NCI-H1092 (cell line): ENCODE measurements at places on chromosomes 7 and 10.

DNA sequence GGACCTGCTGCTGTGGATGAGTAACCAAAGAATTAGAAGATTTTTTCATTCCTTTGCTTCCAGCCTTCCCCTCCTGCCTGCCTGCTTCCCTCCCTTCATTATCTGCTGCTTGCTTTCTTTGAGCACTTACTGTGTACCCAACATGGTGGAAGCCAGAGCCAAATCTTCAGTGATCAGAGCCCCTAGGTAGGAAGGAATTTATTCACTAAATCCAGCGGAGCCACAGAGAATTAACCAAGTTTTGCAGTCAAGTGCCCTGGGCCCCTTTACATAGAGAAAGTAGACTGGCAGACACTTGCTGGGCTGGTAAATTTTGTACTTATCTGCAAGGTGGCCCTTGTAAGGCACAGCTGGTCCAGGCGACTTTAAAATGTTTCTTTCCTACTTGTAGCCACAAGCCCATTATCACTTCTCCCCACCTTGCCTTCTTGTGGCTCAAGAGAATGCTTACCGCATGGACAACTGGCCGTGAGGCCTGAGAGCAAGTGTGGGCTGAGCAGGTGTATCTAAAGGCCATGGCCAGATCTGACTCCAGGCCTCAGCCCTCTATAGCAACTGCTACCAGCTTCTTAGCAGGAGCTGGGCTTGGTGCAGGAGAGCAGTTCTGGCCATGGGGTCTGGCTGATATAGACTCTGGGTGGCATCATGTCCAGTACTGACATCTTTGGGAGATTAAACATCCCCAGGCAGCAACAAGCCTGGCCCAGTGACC lies 11.1 kb downstream of the UNC5B start:
- no peak for DNase-seq

- DNase-seq = no peak
Observed at GRCh38 chr7:158863611-158864506, 7.5 kb downstream of the DYNC2I1 start.

DNA sequence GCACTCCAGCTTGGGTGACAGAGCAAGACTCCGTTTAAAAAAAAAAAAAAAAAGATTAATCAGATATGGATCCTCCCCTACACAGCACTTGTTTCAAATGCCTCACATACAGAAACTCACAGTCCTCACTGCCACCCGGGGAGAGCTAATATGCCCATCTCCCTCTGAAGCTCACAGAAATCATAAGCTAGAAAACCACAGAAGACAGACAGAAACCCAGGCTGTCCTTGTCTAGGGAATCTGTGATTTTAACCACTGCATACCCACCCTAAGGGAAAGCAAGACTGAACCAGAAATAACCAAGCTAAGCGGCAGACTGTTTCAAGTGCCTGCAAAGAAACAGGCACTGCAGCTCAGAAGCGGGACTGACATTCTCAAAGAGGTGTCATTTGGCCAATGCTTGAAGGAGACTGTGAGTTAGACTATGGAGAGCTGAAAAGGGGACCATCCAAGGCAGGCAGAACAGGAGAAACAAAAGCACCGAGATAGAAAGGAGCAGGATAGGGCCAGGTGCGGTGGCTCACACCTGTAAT lies 37.6 kb downstream of the SLC37A3 start:
- no peak for DNase-seq

GRCh38 chr7:41708581-41709358 lies 5.9 kb upstream of the INHBA start:
- DNase-seq = no peak

DNA sequence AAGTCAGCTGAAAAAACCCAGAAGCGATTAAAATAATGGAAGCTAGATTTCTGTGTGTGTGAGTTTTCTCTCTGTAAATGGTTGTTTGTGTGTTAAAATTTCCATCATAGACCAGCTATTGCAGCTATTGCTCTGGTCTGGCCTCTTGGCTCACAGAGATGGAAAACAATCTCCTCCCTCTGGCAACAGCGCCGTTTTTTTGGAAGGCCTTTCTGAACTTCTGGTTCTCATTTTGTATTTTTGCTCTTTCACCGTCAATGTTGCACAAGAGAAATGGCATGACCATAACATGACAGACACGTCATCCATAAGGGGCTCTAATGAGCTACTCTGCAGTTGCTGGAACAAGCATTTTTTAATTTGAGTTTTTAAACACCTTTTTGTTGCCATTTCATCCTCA lies 91.0 kb downstream of the CUBN start:
- no peak for DNase-seq

DNA sequence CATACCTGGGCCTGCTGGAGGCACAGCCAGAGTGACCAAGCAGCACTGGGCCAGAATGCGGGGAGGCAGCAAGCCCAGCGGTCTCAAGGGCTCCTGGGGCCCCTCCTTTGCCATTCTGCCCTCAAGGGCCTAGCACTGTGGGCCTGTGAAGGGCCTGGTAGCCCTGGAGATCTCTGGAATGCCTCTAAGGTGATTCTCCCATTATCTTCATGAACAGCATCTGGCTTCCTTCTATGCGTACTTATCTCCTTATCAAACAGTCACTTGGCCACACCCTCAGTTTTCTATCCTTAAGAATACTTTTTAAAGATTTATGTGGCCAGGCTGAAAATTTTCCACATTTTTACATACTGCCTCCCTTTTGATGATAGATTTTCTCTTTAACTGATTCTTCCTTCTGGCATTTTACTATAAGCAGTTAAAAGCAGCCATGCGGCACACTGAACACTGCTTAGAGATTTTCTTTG lies 67.5 kb upstream of the CCNY start:
- no peak for DNase-seq

DNA sequence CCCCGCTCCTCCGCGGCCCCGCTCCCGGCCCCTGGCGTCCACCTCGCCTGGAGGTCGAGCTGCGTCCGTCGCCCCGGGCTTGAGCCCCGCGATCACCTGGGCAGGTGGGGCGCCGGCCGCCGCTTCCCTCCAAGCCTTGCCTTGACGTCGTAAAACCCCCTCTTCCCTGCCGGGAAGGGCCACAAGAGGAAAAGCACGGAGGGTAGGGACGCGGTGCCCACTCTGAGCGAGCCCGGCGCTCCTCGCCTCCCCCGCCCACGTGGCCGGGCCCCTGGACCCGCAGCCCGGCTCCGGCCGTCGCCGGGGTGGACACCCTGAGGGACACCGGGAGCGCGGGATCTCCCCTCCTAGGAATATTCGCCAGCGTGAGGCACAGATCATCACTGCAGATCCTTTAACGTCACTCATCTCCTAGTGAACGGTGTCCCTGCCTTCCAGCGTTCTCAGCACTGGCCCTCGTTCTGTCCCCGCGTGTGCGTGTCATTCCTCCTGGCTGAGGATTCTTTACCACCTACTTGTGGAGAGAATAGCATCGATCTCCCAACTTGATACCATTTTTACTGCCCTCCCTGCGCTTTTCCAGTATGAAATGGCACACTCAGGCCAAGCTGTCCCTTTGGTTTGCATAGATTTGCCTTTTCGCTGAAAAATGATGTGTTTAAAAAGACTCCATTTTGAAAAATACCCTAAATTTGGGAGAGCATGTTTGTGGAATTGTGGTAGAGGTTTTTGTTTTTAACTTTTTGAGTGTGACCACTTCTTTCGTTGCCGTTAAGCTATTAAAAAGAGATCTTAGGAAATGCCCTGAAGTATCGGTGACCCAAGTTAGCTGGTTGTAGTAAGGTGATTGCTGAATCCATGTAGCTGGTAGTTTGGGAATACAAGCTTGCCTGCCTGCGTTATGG lies 649 bp downstream of the ACTR3B start:
- DNase-seq = peak; percentile 25

DNA sequence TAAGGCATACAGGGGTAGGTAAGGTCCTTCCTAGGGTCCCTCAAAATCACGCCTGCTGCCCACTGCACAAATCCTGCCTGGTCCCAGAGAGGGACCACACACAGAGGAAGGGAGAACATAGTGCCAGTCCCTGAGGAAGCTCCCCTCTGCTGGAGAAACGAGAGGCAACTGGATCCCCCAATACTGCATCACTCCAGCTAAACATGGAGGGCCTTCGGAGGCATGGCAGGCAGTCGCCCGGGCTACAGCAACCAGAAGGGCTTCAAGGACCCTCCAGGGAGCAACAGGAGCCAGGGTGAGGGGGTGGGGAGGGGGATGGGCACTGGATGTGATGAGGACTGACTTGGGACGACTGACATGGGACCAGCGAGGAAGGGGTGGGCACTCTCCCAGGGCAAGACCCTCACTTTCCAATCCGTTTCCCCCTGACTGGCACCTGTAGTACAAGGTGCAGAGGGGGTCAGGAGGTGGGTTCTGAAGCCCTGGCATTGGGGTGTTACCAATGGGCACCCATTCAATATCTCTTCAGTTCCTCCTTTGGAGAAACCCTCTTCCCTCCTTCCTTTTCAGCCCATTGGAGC lies 21.7 kb downstream of the DDIT4 start:
- DNase-seq = no peak

- no peak for DNase-seq
Observed at GRCh38 chr10:44931621-44932516, 20.7 kb downstream of the TMEM72 start.

DNA sequence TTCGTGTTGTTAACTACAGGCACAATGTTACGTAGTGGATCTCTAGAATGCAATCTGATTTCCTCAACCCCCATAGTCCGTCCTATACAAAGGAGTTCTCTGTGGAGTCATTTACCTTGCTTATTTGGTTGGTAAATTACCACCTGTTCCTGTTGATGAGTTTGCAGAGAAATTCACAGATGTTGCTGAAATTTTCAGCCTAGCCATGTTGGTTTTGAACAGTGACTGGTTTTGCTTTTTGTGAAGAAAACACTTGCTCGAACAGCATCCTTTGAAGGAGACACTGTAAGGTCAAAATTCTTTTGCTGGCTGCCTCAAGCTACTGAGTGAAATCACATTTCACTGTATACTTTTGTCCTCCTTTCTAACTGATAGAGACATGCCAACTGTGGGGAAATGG lies 15.4 kb upstream of the PRKCQ start:
- DNase-seq = no peak

DNA sequence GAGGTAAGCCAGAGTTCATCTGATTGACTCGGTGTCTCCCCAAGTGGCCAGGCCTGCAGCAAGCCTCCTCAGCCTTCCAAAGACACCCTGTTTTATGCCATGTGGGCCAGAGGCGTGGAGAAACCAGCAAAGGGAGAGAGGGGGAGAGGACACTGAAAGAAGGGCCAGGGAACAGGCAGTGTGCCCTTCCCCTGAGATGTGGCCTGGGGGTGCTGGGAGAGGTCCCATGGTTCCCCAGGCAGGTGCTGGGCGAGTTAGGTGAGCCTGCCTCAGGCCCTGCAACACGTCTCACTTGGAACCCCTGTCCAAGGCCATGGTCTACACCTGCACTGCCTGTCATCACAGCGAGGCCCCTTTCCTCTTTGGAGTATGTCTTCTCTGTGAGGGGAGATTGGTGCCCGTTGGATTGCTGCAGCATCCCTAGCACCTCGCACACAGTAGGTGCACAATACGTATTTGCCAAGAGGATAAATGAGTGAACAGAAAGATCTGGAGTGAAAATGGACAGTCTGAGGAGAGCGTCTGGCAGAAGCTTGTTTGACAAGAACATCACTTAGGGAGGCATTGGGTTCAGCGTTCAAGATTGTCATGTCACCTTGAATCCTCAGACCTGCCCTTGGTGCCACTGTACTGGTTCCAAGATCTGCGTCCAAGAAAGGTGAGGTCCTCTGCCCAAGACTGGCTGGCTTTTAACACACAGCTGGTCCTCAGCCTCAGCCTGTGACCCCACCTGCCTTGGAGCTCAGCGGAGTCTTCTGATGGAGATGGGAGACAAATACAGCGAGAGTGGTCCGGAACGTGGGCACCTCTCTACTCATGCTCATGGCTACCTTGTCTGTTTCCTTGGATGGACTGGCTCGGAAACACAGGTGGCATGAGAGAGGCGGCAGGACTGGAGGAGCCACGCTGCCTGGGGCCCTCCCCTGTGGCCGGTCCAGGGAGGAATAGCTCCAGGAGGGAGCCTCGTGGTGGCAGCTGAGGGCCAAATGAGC lies 39.8 kb upstream of the NUB1 start:
- DNase-seq = no peak

- no peak for DNase-seq
Observed at GRCh38 chr10:124255556-124255955, 162.2 kb upstream of the CHST15 start.

- DNase-seq = no peak
Observed at GRCh38 chr10:99658622-99659030, 683 bp upstream of the ENTPD7 start.

- DNase-seq = no peak
Observed at GRCh38 chr10:50528206-50528605, 95.5 kb downstream of the SGMS1 start.

DNA sequence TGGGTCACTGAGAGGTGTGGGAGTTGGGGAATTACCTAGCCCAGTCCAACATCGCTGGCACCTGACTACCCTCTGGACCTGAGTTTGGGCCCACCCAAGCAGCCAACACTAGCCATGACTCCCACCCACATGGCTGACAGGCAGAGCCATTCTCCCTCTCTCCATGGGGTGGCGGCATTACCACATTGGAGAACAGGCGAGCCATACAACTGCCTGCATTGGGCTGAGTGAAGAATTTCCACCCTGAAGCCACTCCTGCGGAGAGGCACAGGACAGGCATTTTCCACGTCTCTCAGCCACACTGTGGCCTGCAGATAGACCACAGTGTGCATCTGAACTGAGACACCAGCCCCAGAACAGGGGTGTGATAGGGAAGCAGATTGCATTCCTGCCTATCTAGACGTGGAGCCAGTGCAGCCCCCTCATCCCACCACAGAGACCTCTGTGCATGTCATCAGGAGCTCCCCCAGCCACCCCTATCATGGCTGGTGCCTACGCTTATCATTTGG lies 58.2 kb upstream of the ANTXRL start:
- no peak for DNase-seq

DNA sequence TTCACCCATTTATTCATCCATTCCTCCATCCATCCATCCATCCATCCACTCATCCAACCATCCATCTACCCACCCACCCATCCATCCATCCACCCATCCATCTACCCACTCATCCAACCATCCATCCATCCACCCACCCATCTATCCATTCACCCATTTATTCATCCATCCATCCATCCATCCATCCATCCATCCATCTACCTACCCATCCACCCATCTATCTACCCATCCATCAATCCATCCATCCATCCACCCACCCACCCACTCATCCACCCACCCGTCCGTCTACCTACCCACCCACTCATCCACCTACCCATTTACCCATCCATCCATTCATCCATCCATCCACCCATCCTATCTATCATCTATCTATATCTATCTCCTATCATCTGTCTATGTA lies 169.4 kb upstream of the SHH start:
- no peak for DNase-seq

- no peak for DNase-seq
Observed at GRCh38 chr7:39527951-39528350, 38.3 kb upstream of the YAE1 start.

- DNase-seq = no peak
Observed at GRCh38 chr10:86556532-86556931, 34.9 kb upstream of the WAPL start.

- no peak for DNase-seq
Observed at GRCh38 chr10:77506517-77507200, 130.9 kb downstream of the KCNMA1 start.

DNA sequence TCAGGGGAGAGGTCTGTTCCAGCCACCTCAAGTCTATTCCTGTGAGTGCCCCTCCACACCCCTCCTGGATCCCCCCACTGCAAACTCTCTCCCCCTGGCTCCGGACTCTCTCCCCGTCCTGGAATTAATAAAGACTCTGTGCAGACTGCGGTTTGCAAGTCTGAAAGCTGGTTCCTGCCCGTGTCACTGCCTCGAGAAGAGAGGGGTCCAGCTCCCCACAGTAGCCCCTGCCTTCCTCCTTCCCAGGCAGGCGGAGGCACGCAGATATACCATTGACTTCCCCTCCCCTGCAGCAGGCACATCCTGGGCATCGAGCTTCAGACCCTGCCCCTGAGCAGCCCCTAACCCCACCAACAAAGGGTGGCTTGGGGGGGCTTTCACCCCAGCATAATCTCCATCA lies 2.2 kb upstream of the ELN start:
- DNase-seq = no peak
